ENCODE measurements at places on chromosomes 11 and 22.

DNA sequence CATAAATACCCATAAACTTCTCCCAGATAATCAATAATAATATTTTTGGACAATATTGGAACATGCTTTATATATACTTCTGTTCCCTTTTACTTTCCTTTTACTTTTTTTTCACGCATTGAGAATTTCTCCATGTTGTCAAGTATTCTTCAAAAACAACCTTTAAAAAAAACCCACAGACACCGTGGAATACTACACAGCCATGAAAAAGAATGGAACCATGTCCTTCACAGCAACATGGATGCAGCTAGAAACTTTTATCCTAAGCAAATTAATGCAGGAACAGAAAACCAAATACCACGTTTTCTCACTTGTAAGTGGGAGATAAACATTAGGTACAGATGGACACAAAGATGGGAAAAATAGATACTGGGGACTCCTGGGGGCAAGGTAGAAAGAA is 854.7 kb downstream of the TBC1D22A start:
- no peak for DNase-seq

DNA sequence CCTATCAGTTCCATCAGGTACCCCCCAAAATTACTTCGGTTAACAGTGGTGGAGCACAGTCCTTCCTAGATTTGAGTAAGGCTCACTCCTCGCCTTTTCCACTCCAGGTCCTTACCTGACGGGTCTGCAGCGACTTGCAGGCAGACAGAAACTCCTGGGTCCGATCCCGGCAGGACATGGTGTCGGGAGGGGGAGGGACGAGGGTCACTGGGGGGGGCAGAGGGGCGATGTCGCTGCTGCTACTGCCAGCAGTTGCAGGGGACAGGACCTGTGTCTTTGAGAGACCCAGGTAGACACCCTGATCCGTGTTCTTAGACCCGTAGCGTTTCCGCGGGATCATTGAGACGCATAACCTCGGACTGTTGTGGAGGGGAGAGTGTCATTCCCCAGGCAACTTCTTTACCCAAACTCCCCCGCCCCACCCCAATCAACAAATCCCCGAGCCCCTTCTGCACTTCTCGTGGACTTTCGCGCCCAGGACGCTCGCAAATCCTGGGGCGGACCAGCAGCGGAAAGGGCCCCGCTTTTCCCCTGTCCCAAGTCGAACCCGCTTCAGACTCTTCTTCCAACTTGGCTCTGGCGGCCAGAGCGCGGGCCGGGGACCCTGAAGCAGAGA is 839 bp downstream of the STX5 start:
- DNase-seq = no peak

GRCh38 chr11:20415432-20415831 is 27.9 kb downstream of the PRMT3 start:
- DNase-seq = no peak

DNA sequence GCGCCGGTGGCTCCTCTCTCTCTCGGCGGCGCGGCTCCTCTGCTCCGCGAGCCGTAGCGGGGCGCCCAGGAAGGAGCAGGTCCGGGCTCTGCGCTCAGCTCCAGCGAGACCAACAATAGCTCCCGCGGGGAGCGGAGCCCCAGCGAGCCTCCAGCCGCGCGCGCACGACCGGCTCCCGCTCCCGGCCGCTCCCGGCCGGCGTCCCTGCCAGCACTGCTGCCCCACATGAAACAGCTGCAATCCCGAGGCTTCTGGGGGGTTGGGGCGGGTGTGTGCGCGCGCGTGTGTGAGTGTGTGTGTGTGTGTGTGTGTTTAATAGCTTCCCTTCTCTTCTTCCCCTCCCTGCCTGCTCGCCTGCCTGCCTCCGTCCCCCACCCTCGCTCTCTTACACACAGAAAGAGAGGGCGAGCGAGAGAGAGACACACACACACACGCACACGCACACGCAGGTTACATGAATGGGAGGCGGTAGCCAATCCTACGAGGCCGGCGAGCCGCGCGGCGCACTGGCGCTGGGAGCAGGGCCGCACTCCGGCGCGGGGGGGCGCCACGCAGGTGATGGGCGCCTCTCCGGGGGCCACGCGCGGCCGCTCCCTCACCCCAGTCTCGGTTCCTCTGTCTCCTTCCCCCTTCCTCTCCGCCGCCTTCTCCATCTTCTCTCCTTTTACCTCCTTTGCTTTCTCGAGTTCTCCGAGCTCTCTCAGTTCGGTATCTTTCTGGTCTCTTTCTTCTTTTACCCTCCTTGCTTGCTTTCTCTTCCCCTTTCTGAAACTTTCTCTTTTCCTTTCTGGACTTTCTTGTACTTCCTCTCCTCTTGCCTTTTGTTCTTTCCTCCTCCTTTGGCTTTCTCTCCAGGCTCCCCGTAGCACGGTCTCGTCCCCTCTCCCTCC is at the start of gene TENM4:
TSS of gene TENM4 (minus strand) at position 460 of the 890 bp plus-strand sequence. CDS start 371,086 bp downstream, outside the sequence.
- peak; percentile 54 for DNase-seq

DNA sequence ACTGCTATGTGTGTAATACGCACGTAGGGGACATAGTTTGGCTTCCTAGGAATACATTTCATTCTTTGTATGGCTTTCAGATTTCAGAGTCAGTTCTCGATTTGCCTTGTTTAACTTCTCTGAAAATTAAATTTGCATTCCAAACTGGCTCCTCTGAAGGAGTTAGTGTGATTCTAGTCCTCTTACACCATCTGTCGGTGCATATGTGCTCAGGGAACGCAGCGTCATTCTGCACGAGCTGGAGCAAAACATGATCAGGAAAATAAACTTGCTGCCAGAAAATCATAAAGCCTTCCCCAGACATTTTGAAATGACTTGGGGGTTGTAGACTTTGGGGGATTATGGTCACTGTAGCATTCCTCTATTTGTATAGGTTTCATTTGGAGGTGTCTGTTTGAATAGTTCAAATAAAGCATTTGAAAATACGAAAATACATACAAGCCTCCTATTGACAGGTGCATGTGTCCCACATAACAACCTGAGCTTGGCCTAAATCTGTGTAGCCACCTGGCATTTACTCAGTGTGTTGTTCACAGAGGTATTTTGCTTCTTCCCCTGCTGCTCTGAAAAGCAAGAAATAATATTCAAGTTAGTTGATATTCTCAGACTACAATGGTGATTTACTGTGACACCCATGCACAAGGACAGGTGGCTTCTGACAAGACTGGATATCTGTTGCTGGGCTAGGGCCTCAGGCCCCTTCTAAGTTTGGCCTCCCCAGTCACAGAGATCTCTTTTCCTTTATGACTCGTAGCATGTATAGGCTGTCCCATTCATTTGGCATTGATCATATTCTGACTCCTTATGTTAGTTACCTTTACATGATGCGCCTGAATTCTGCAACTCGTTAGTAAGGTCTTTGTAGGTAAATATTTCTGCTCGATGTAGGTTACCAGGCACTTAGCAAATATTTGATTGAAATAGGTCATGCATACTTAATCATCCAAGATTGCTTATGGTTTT is 81.6 kb upstream of the SORL1-AS1 start:
- DNase-seq = no peak

GRCh38 chr11:2779981-2780849 is 80.4 kb upstream of the KCNQ1OT1 start:
- peak; percentile 10 for DNase-seq

GRCh38 chr11:80846979-80847378 is 1406.1 kb upstream of the TENM4 start:
- DNase-seq = no peak

DNA sequence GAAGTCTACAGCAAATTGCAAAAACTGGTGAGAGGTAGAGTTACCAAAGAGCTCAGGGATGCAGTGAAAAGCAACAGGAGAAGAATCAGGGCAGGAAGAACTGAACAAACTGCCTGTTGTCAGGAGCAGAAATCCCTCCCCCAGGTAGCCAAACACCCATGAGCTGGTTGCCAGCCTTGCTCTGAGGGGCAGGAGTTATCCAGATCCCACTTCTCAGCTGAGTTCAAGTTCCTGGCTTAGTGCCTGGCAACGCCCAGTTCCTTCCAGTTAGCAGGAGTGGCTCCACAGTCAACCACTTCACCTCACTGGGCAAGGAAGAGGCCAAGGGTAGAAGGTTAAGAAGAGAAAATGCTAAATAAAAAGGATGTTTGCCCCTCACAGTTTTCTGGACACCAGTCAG is 1.9 kb upstream of the MPZL2 start:
- DNase-seq = peak; percentile 62

DNA sequence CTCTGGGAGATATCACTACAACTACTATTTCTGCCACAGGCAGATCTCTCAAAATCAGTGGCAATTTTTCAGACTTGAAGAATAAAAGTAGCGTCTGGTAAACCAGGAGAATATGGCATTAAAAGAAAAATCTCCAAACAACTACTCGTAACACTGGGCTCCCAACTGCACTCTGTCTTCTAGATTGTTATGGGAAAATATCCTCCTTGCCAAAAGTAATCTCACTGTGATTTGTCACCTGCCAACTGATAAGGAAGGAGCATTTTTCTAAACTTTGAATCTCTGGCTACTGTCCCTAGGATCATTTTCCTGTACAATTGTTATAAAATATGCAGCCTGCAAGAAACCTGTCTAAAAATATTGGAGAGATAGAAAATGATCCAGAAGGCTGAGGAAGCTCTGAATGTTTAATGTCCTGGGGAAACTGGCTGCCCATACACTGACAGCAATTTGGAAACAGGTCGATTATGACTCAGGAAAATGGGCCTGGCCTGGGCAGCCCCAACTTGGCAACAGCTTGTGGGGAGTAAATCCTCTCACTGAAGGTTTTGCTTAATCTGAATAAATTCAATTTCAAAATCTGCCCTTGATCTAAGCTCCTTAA is 90.5 kb upstream of the DBX1 start:
- DNase-seq = no peak

GRCh38 chr11:19176629-19177186 is 25.1 kb downstream of the CSRP3 start:
- no peak for DNase-seq

- DNase-seq = no peak
These were observed 16.9 kb downstream of the CSF2RB start for GRCh38 chr22:36930041-36930935.

GRCh38 chr11:5171856-5172255 is 17.3 kb upstream of the OR52A1 start:
- DNase-seq = no peak

GRCh38 chr22:25930083-25930482 is 188.1 kb downstream of the MYO18B start:
- no peak for DNase-seq

GRCh38 chr11:12089473-12089872 is 20.9 kb upstream of the MICAL2 start:
- no peak for DNase-seq

DNA sequence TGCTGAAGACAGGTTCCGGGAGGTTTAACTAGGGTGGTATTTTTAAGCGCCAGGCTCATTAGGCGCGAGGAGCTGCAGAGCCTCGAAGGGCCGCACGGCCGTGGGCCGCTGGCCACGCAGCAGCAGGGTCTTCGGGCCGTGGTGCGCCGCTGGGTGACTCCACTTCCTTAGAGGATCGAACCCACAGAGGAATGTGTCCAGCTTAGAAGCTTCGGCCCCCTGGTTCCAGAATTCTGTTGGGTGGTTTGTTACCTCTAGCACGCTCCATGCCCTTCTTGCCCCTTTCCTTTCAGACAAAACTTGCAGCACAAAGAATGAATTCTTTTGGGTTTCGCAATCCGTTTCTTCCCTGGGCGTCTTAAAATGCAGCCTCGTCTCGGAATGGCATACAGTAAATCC is 773 bp upstream of the PATL1 start:
- peak; percentile 41 for DNase-seq

- no peak for DNase-seq
These were observed 653 bp downstream of the PCSK7 start for GRCh38 chr11:117230999-117231841.

DNA sequence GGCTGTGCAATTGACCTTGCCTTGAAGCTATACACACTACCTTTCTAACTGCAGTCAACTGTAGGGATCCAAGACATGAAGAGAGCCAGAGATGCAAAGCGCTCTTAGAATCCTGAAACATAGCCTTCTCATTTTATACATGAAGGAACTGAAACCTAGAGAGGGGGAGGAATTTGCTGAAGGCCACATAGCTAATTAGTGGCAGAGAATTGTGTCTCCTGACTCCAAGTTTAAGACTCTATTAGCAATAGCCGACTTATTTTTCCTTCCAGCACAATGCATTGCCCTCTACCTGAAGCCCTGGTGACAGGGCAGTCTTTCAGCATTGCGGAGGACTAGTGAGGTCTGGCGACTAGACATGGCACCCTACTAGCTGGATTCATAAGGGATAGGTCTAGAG is 727.0 kb upstream of the ANO5 start:
- no peak for DNase-seq

GRCh38 chr22:46528121-46528610 is 9.3 kb downstream of the CELSR1 start:
- no peak for DNase-seq

DNA sequence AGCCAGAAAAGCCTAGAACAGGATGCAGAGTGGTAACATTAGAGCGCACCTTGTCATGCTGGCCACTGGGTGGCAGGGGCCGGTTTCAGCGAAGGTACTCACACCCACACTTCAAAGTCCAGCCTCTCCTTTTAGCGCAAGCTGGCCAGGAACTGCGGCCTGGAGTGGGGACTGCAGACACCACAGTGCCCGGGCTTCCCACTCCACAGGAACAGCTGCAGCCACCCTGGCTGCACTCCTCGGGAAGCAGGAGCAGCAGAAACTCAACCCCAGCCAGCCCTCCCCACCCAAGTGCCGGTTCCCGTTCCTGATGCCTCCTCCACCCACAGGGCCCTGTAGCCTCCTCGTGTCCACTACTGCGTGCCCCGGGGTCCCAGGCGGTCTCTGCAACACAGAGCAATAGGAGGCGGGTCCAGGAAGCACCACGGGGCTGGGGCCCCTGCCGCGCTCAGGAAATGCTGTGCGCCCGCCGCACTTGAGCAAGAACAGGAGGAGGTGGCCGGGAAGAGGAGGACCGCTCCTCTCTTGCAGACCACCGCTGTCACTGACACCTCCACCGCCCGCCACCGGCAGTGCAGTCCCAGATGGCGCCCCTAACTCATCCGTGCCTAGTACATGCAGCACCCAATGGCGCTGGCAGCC is 2.2 kb downstream of the RFPL2 start:
- DNase-seq = peak; percentile 65

- no peak for DNase-seq
These were observed 543.7 kb upstream of the RAG2 start for GRCh38 chr11:37141707-37142106.

DNA sequence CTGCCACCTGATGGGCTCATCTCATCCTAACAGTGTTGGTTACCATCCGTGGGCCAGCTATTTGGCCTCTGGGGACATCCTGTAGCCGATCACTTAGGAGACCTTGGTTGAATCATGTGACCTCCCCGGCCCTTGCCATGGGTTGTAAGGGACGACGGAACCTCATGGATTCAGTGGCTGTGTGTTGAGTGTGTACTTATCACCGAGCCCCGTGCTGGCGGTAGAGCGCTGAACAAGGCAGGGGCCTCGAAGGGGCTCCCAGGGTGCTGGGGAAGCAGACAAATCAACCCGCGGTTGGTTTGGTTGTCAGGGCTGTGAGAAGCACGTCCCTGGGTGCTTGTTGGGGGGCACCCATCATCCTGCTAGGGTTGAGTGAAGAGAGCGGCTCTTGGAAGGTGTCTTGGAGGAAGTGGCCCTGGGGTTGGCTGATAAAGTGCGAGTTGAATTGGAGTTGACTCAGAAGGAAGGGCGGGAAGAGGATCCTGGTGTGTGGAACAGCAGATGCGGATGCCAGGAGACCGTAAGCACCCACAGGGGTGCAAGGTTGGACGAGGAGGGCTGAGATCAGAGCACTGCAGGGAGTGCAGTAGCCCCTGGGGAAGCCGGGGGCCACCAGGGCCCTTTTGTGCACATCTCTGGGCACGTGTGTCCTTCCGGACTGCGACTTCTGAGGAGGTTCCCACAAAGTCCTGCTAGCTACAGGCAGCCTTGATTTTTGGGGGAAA is 53.6 kb downstream of the MPPED1 start:
- no peak for DNase-seq

Data from mucosa of gallbladder (tissue), 1 donor.